Effector memory CD4-positive, alpha-beta T cell (primary cell): ENCODE measurements at places on chromosomes 6 and 20.

GRCh38 chr6:42978839-42979522 lies at the start of gene PEX6:
TSS of gene PEX6 (minus strand) at chr6:42979181. CDS start at chr6:42979150, 31 bp downstream.
- peak within 1 kb of the TSS; percentile 83 for H3K27ac ChIP-seq
- H3K36me3 ChIP-seq: no peaks in the 10 kb centered on the region
- DNase-seq: peak; percentile 89
- H3K4me1 ChIP-seq: peaks cover 27% of the 10 kb centered on the region

GRCh38 chr6:3205913-3206312 lies 21.5 kb downstream of the TUBB2B start:
- peaks cover 5% of the 10 kb centered on the region for H3K4me1 ChIP-seq
- no peaks in the 10 kb centered on the region for H3K36me3 ChIP-seq
- no peak overlapping the region for H3K4me3 ChIP-seq
- DNase-seq: no peak

- H3K27ac ChIP-seq: peak overlapping the region; percentile 82
- no peaks in the 10 kb centered on the region for H3K27me3 ChIP-seq
- no peak for DNase-seq
- H3K4me3 ChIP-seq: peak overlapping the region; percentile 78
These were observed 68.1 kb downstream of the HFE start for GRCh38 chr6:26155061-26155930.

GRCh38 chr6:40545954-40546353 lies 41.2 kb downstream of the LRFN2 start:
- H3K27ac ChIP-seq: no peak overlapping the region
- no peaks in the 10 kb centered on the region for H3K27me3 ChIP-seq
- no peaks in the 10 kb centered on the region for H3K36me3 ChIP-seq
- no peaks in the 10 kb centered on the region for H3K4me1 ChIP-seq

- no peaks in the 10 kb centered on the region for H3K27me3 ChIP-seq
- H3K36me3 ChIP-seq: no peaks in the 10 kb centered on the region
- no peak overlapping the region for H3K27ac ChIP-seq
- H3K4me3 ChIP-seq: no peak overlapping the region
- H3K4me1 ChIP-seq: no peaks in the 10 kb centered on the region
- no peak for DNase-seq
These were observed 347.7 kb downstream of the BCKDHB start for GRCh38 chr6:80454197-80454596.

DNA sequence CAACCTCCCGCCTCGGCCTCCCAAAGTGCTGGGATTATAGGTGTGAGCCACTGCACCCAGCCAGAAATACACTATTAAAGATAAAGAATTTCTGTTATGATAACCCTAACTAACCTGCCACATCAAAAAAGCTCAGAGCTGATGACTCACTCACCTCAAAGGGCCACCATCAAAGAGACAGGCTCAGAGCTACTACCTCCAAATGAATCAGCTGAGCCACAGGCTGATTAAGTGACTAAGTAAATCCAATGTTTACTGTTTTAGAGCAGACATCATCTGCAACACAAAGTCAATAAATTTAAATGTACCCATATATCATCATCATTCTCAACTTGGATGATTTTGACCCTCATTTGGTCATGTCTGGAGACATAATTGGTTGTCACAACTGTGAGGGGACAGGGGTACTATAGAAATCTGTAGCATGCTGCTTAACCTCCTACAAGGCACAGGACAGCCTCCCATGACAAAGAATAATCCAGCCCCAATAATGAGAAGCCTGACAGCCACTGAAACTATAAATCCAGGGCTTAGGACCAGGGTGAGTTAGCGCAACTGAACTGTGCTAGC lies 106.5 kb downstream of the ATP9A start:
- H3K4me3 ChIP-seq: no peak overlapping the region
- H3K27me3 ChIP-seq: no peaks in the 10 kb centered on the region
- DNase-seq: no peak
- H3K27ac ChIP-seq: no peak overlapping the region

GRCh38 chr6:128389820-128390534 lies 130.4 kb downstream of the PTPRK start:
- no peak overlapping the region for H3K27ac ChIP-seq
- no peak overlapping the region for H3K4me3 ChIP-seq
- no peaks in the 10 kb centered on the region for H3K36me3 ChIP-seq
- no peaks in the 10 kb centered on the region for H3K27me3 ChIP-seq
- no peaks in the 10 kb centered on the region for H3K4me1 ChIP-seq

GRCh38 chr6:82248273-82248735 lies 760 bp upstream of the IBTK start:
- no peaks in the 10 kb centered on the region for H3K27me3 ChIP-seq
- H3K4me1 ChIP-seq: peaks cover 15% of the 10 kb centered on the region
- H3K4me3 ChIP-seq: peak overlapping the region; percentile 74
- H3K36me3 ChIP-seq: no peaks in the 10 kb centered on the region

- H3K27ac ChIP-seq: peak within 1 kb of the TSS; percentile 89
- peaks cover 14% of the 10 kb centered on the region for H3K4me1 ChIP-seq
- DNase-seq: peak; percentile 90
- H3K36me3 ChIP-seq: no peaks in the 10 kb centered on the region
These were observed at the start of gene GMEB2 for GRCh38 chr20:63626424-63627128. TSS of gene GMEB2 (minus strand) at chr20:63627101. CDS start at chr20:63619397, 7,704 bp downstream.

DNA sequence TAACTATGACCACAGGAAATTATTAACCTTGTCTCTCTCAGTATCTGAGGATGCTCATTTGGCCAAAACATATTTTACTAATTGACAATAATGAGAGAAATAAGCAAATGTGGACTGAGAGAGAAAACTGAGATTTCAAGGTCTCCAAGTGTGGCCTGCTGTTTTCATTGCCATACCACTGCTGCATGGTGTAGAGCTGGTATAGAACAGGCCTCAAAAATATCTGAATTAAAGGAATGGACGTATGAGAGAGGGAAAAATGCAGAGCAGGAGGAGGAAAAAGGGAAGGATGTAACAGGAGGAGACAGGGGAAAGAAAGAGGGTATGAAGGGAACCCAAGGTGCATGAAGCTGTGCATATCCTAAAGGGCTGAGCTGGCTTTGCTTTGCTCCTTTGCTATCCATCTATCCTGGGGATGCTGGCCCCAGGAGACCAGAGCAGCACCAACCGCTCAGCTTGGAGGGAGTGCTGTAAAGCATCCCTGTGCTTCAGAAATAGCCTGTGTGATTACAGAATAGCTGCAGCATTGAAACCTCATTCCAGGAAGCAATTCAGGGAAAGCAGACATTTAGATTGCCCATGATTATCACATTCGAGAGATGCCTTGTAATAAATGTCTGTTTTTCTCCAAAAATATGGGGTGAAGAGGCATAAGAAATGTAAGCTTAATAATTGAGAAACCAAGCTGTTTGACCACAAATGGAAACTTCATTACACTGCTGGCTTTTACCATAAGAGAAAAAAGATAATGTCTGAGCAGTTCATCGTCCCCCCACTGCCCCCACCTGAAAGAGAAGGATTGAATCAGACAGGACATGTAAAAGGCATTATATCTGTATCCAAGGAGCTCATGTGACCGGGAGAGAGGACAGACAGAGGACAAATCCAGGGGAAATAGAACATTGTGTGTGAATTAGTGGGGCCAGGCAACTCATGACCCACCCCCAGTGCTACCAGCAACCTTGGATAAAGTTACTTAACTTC lies 80.6 kb downstream of the F13A1 start:
- H3K27ac ChIP-seq: no peak overlapping the region
- no peaks in the 10 kb centered on the region for H3K4me1 ChIP-seq
- no peaks in the 10 kb centered on the region for H3K36me3 ChIP-seq
- H3K4me3 ChIP-seq: no peak overlapping the region

DNA sequence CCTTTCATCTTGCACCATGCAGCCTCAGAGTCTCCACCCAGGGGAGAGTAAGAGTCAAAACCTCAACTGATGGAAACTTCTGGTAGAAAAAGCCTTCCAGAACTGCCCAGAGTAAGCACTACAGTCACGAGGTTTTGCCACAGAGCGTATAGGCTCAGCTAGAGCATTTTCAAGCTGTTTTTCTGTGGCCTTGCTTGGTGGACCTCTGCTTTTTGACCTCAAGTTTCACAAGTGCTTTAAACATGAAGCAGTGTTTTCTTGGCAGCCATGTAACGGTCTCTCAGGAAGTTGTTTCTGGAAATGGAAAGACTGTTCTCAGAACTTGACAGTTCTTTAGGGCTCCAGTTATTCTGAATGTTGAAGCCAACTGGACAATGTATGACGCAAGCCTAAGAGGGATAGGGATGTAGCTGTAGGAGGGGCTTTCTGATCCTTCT lies 146.5 kb downstream of the ZDHHC14 start:
- H3K4me3 ChIP-seq: no peak overlapping the region
- H3K4me1 ChIP-seq: no peaks in the 10 kb centered on the region
- no peak for DNase-seq
- H3K36me3 ChIP-seq: no peaks in the 10 kb centered on the region

DNA sequence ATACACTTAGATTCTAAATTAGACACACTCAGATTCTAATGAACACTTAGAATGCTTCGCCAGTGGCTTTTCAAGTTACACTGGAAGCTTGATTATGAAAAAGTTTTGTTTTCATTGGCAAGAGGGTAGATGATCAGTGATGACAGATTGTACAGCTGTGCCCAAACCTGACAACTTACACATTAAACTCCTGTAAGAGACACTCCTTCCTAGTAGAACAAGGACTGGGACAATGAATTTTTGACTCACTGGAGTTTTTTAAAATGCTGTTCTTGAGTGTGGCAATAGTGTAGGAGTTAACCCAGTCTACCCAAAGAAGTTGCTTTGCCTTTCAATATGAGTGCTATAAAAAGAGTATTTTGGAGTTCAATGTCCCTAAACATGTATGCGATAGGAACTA lies 140.8 kb downstream of the SLC16A10 start:
- no peaks in the 10 kb centered on the region for H3K36me3 ChIP-seq
- no peak overlapping the region for H3K27ac ChIP-seq
- no peaks in the 10 kb centered on the region for H3K27me3 ChIP-seq
- no peak for DNase-seq

- H3K4me3 ChIP-seq: no peak overlapping the region
- H3K27me3 ChIP-seq: no peaks in the 10 kb centered on the region
- DNase-seq: no peak
- H3K4me1 ChIP-seq: no peaks in the 10 kb centered on the region
These were observed 45.2 kb downstream of the NUDT3 start for GRCh38 chr6:34347303-34347702.

DNA sequence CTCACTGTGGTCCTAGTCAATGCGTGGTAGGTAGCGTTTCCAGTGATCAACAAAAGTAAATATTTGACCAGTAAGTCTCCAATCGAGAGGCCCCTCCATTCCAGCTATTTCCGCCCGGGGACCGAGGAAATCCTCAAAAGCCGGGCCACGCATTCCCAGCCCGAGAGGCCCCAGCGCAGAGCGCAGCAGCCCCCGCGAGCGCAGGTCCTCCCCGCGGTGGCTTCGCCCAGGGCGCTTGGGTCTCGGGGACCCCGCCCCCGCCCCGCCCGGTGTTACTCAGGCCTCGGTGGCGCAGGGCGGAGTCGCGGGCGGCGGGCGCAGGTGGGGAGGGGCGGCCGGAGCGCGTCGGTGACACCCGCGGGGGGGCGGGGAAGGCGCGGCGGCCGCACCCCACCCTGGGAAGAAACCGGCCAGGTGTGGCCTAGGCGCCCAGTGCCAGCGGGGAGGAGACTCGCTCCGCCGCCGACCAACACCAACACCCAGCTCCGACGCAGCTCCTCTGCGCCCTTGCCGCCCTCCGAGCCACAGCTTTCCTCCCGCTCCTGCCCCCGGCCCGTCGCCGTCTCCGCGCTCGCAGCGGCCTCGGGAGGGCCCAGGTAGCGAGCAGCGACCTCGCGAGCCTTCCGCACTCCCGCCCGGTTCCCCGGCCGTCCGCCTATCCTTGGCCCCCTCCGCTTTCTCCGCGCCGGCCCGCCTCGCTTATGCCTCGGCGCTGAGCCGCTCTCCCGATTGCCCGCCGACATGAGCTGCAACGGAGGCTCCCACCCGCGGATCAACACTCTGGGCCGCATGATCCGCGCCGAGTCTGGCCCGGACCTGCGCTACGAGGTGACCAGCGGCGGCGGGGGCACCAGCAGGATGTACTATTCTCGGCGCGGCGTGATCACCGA lies at the start of gene DSP:
DSP (plus strand) TSS at position 497 of the 890 bp plus-strand sequence; CDS start at position 742, 245 bp downstream.
- H3K36me3 ChIP-seq: no peaks in the 10 kb centered on the region
- no peak within 1 kb of the TSS for H3K27ac ChIP-seq
- DNase-seq: no peak
- peaks cover 45% of the 10 kb centered on the region for H3K27me3 ChIP-seq
- H3K4me1 ChIP-seq: peaks cover 20% of the 10 kb centered on the region

- H3K4me1 ChIP-seq: no peaks in the 10 kb centered on the region
- no peaks in the 10 kb centered on the region for H3K27me3 ChIP-seq
- DNase-seq: no peak
- H3K27ac ChIP-seq: no peak overlapping the region
These were observed 520.8 kb upstream of the RNF217 start for GRCh38 chr6:124441450-124441849.

GRCh38 chr6:16420337-16420714 lies 181.9 kb downstream of the GMPR start:
- no peak for DNase-seq
- H3K36me3 ChIP-seq: no peaks in the 10 kb centered on the region
- H3K27me3 ChIP-seq: no peaks in the 10 kb centered on the region
- H3K27ac ChIP-seq: peak overlapping the region; percentile 74

DNA sequence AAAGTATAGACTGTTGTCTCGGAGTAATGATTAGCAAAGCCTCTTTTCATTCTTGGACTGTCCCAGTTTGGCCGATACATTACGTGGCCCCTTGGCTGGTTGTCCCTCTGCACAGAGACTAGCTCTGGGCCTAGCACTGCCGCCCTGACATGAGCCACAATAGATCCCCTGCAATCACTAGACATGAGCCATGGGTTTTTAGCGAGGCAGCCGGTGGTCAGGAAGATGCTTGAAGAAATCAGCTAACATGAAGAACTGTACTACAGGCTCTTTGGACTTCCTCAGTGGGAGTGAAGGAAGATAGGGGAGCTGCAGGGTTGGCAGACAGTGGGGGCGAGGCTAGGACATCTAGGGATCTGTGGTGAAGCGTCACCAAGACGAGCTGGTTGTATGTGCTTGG lies 11.0 kb downstream of the DUSP22 start:
- no peaks in the 10 kb centered on the region for H3K4me1 ChIP-seq
- no peak overlapping the region for H3K27ac ChIP-seq
- DNase-seq: no peak
- H3K36me3 ChIP-seq: no peaks in the 10 kb centered on the region
- no peaks in the 10 kb centered on the region for H3K27me3 ChIP-seq
- no peak overlapping the region for H3K4me3 ChIP-seq

GRCh38 chr6:157058574-157058973 lies 264.7 kb downstream of the TMEM242 start:
- H3K27ac ChIP-seq: no peak overlapping the region
- H3K4me1 ChIP-seq: peaks cover 20% of the 10 kb centered on the region
- no peaks in the 10 kb centered on the region for H3K27me3 ChIP-seq
- H3K36me3 ChIP-seq: no peaks in the 10 kb centered on the region
- no peak overlapping the region for H3K4me3 ChIP-seq

GRCh38 chr6:135090819-135091218 lies 36.2 kb upstream of the HBS1L start:
- no peaks in the 10 kb centered on the region for H3K36me3 ChIP-seq
- no peak overlapping the region for H3K4me3 ChIP-seq
- H3K4me1 ChIP-seq: peaks cover 21% of the 10 kb centered on the region
- DNase-seq: no peak
- no peak overlapping the region for H3K27ac ChIP-seq
- no peaks in the 10 kb centered on the region for H3K27me3 ChIP-seq
